ENCODE measurements at places on chromosomes 6 and 20.

GRCh38 chr6:75029333-75029732 lies 176.5 kb downstream of the COL12A1 start:
- DNase-seq: no peak

DNA sequence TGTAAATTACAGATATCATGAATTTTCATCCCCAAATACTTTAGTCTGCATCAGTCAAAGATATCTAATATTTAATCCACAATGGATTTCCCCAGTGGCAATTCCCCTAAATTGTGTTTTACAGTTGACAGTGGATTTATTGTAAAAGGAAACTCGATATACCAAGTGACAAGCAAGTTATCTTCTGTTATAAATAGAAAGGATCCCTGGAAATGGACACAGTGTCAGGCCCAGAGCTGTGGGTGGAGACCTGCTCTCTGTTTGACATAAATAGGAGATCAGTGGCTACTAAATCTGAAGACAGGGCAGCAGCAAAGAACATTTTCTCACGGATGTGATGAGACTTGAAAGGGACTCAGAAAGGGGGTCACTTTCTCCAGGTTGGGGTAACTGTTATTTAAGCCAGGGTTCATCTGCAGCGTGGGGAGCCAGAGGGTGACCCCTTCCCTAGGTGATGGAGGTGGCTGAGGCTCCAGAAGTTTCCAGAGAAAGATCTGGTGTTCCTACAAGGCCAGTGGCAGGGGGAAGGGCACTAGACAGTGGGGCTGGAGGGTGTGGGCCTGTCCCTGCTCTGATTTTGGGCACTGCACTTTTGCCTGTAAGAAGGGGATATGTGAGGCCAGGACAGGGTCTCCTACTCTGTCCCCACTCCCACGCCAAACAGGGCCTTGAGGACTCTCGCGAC lies 12.3 kb upstream of the FAM110A start:
- no peak for DNase-seq

DNA sequence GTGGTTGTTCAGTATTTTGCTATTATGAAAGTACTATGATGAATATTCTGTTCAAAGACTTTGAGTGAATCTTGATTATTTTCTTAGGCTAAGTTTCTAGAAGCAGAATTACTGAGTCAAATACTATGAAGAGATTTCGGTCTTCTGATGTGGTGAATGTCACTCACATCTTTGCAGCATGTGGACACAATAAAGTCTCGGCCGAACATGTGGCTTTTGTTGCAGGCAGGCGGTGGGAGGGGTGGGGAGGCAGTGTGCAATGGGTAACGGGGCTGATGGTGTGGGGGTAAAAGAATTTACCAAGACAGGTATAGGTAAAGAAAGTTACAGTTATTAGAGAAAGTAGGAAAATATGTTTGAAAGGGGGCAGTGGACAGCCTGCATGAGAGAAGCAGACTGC lies 156.4 kb upstream of the DTNBP1 start:
- DNase-seq: no peak

DNA sequence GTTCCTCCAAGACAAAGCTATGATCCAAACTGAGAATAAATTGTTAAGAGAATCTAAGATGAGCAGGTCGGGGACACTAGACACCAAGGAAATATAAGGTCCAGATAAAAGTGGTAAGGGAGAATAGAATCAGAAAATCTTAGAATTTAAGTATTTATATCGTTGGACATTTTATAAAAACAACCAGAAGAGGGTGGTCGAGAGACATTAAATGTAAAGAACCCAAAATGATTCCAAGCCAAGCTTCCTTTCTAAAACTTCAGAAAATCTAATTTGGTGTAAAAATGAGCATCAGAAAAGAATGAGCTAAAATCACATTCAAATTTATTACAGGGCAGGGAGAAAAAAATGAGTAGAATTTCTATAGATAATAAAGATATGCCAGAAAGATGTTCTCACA lies 97.8 kb upstream of the OGFRL1 start:
- DNase-seq: no peak

GRCh38 chr6:106537662-106538061 lies 91.6 kb downstream of the RTN4IP1 start:
- no peak for DNase-seq

- no peak for DNase-seq
These were observed 1.2 kb downstream of the HIVEP1 start for GRCh38 chr6:12013307-12013719.

DNA sequence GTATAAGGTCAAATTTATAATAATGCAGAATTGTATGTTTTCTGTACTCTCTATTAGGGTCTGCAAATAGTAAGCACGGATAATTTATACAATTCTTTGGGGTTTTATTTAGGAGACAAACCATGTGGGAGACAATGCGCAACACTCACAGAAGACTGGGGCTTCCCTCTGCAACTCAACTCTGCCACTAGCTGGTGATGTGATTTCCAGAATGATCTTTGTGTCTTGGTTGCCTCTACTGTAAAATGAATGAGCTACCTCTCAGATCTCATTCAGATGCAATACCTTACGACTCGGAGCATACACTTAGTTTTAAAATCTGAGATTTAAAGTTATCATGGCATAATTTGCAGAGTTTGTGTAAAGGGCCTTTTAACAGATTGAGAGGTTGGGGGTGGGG lies 6.4 kb downstream of the MAN1A1 start:
- no peak for DNase-seq

GRCh38 chr6:45658400-45658799 lies 280.7 kb upstream of the SUPT3H start:
- no peak for DNase-seq

- DNase-seq: no peak
These were observed 4.6 kb upstream of the TNFRSF6B start for GRCh38 chr20:63691711-63692435.

DNA sequence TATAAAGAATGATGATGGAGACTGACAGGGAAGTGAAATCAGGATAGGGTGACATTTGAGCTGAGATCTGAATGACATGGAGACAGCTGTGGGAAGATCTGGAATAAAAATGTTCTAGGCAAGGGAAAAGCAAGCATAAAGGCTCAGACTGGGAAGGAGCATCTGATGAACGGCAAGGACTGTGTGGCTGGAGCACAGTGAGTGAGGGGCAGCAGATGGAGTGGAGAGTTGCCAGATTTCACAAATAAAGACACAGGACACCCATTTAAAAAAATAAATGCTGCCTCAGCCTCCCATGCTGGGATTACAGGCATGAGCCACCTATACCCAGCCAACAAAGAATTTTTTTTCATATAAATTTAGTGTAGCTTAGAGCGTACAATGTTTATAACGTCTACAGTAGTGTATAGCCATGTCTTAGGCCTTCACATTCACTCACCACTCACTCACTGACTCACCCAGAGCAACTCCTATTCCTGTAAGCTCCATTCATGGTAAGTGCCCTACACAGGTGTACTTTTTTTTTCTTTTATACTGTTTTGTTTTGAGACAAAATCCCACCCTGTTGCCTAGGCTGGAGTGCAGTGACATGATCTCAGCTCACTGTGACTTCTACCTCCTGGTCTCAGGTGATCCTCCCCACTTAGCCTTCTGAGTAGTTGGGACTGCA lies 2.4 kb upstream of the ZBTB24 start:
- DNase-seq: no peak

DNA sequence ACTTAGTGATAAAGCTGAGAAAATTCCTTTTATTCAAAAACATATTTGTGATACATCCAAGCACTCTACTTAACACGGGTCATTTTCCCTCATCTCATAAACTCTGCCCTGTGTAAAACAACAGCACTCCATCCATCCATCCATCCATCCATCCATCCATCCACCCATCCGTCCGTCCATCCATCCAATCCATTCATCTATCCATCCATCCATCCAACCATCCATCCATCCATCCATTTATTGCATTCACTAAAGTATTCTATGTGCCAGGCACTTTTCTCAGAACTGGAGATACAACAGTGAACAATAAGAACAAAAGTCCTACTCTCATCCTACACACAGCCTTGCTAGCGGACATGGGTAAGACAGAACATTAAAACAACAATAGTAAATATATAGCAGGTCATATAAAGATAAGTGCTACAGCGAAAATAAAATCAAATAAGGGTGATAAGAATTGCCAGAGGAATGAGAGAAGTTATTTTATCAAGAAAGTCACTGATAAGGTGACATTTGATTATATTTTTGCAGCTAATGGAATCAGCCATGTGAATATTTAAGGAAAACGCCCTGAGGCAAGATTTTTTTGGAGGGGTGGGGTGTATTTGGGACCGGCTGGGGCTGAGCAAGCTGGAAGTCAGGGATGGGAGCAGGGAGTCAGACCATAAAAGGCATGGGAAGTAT lies 78.2 kb downstream of the ADAT2 start:
- DNase-seq: no peak

GRCh38 chr6:140572129-140572528 lies 1197.7 kb upstream of the CITED2 start:
- DNase-seq: no peak

- DNase-seq: no peak
These were observed 187.2 kb downstream of the CDH4 start for GRCh38 chr20:61439251-61439650.

- DNase-seq: no peak
These were observed 4.7 kb upstream of the ADGRG6 start for GRCh38 chr6:142296975-142297604.

GRCh38 chr6:41470029-41470330 lies 76.2 kb upstream of the FOXP4 start:
- no peak for DNase-seq

GRCh38 chr20:63935447-63935846 lies 20.8 kb downstream of the UCKL1 start:
- no peak for DNase-seq

GRCh38 chr6:113978084-113978675 lies 7.2 kb upstream of the HDAC2 start:
- DNase-seq: no peak

GRCh38 chr6:130965656-130966055 lies 97.4 kb downstream of the EPB41L2 start:
- DNase-seq: no peak

DNA sequence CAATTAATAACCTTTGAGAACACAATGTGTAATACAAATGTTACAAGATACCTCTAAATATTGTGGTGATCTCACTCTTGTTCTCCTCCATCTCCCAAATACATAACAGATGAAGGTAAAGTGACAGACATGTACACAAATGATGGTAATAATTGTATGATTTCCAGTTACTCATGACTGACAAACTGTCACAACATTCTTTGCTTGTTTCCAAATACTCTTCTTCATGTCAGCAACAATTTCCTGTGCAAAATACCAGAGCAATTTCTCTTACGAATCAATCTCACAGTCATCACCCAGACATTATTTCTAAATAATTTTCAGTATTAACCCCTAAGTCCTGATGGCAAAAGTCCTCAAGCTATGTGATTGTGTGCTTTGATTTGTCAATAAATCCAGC lies 92.9 kb downstream of the RPS12 start:
- no peak for DNase-seq

GRCh38 chr6:139967497-139967896 lies 593.0 kb upstream of the CITED2 start:
- no peak for DNase-seq

- no peak for DNase-seq
These were observed 10.6 kb downstream of the ARMH2 start for GRCh38 chr6:24788031-24788665.

Measured in anterior cingulate cortex (tissue), 58 donors.